ENCODE measurements at places on chromosomes 4 and X.

DNA sequence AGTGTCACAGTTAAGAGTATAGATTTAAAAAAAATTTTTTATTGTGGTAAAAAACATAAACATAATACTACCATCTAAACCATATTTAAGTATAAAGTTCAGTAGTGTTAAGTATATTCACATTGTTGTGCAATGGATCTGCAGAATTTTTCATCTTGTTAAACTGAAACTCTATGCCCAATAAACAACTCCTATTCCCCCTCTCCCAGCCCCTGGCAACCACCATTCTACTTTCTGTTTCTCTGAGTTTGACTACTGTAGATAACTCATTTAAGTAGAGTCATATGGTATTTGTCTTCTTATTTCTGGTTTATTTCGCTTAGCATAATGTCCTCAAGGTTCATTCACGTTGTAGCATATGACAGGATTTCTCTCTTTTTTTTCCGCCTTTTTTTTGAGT is 112.4 kb downstream of the PTTG2 start:
- DNase-seq = peak; percentile 46

DNA sequence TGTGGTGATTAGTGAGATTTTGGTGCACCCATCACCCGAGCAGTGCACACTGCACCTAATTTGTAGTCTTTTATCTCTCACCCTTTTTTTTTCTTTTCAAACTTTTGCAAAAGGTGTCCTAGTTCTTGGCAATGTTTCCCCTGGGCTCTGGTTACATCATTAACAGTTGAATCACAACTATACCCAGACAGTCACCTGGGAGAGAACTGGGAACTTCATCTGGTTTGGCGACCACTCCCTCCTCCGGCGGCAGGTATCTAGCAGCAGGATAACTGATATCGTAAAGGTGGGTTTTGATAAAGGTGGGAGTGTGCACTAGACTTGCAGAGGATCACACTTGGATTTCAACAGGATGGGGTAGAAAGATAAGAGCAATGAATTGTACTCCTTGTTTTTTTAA is 140.5 kb downstream of the CHIC2 start:
- no peak for DNase-seq

- DNase-seq = no peak
Measured at GRCh38 chrX:147559191-147559590, 352.5 kb upstream of the FMR1 start.

GRCh38 chr4:75512386-75513211 is 1.6 kb downstream of the RCHY1 start:
- peak; percentile 79 for DNase-seq

DNA sequence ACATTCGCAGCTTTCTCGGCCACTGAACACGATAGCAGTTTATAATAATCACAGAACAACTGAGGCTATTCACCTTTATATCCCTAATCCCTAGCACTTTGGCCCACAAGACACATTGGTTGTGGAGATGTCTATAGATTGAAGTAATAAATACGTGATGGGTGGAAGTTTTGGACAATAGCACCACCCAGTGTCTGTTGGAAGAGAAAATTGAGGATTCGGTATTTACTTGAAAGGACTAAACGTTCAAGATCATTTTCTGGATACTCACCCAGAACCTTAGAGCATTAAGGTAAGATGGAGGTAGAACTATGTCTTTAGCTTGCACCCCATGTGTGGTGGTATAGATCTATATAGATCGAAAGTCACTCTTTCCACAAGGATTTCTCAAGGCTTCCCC is 787 bp upstream of the TMSB15A start:
- peak; percentile 26 for DNase-seq

DNA sequence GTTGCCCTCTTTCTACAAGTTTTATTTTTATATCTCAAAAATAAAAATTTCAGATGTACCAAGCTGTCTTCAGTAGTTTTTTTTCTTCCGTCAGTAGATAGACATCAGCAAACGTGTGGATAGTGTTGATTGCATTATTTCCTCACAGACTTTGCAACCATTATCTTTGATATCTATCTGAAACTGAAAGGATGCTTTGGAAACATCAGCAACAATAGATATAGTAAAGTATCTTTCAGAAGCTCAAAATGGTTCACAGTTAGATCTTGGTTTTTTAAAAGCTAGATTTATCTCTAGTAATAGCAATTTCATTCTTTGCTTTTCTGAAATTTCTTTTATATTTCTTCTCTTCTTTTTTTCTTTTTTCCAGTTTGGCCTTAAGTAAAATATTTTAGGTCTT is 246.9 kb upstream of the PCDH7 start:
- DNase-seq = no peak

- no peak for DNase-seq
Measured at GRCh38 chr4:149794352-149794751, 21.3 kb downstream of the IQCM start.

DNA sequence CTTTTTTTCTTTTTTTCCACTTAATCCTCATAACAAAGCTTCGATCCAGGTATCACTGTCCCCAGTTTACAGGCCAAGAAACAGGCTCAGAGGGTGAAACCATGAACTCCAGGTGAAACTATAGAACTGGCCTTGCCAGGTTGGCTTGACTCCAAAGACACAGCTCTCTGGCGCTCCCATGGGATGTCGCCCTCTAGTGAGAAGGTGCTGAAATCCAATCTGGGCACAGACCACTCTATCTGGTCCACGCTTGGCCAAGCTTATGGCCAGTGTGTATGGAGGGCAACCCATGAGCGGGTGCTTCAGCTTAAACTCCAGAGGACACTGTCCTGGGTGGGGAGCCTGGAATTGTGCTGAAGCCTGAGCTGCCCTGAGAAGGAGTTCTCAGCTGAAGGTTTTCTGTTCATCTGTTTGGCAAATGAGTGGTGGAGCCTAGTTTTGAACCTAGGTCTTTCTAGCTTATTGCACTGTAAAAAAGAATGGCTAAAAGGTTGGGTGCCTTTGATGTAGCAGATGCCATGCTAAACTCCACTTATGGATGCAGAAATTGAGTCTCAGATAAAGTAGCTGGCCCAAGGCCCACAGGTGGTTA is 70.5 kb downstream of the SEL1L3 start:
- peak; percentile 61 for DNase-seq

DNA sequence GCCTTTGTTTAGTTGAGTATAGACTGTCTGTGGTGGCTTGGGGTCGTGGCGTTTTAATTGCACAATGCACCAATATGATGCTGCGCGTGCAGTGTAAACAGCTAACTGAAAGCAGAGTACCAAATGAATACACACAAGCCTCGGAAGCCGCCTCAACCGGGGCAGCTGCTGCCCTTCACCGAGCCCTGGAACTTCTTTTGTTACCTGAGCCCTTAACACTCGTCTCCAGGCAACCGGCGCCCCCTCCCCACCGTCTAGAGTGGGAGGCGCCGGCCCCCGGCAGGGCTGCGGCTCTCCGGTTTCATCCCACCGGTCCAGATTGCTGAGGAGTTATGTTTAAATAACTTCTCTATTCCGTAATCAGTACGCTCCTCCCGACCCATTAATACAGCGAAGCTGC is 173.2 kb upstream of the TBL1X start:
- DNase-seq = no peak

- no peak for DNase-seq
Measured at GRCh38 chrX:13109817-13110216, 65.4 kb upstream of the FAM9C start.

GRCh38 chrX:65999029-65999562 is 40.8 kb downstream of the VSIG4 start:
- peak; percentile 15 for DNase-seq

DNA sequence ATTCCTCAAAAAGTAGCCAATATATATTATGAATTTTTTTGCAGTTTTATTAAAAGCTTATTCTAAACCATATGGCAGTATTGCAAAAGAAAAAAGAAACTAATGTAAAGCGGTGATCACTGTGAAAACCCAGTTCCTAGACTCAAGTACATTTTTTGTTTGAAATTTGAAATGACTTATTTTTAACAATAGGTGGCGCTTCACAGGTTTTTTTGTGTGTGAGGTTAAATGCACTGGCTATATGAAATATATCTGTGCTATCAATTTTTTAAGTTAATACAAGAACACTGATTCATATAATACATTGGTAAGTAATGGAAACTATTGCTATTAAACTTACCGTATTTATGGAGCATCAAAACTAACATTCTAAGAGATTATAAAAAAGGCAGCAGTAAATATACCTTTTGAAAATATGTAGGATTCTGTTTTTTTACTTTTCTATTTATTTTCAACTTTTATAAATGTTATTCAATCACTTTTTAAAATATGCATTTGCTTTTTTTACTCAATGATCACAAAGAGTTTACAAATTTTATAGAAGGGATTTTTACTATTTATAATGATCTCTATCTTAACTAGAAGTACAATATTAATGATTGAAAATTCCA is 5.6 kb upstream of the SPRY1 start:
- DNase-seq = peak; percentile 44

DNA sequence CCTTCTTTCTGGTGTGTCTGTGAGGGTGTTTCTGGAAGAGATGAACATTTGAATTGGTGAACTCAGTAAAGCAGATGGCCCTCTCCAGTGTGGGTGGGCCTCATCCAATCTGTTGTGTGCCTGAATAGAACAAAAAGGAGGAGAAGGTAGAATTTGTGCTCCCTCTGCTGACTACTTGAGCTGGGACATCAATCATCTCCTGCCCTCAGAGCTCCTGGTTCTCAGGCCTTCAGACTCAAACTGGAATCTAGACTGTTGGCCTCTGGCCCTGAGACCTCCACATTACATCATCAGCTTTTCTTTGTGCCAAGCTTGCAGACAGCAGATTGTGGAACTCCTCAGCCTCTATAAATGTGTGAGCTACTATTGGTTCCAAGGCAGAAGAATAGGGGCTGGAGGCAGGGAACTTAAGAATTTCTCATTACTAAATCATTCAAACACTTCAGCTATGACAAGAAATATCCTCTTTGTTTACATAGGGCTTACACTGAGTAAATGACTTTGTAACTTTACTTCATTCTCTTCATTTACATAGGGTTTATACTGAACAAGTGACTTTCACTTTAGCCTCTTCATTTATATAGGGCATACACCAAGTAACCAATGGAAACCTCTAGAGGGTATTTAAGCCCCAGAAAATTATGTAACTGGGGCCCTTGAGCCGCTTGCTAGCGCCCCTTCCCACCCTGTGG is 86.9 kb upstream of the NWD2 start:
- DNase-seq = no peak

DNA sequence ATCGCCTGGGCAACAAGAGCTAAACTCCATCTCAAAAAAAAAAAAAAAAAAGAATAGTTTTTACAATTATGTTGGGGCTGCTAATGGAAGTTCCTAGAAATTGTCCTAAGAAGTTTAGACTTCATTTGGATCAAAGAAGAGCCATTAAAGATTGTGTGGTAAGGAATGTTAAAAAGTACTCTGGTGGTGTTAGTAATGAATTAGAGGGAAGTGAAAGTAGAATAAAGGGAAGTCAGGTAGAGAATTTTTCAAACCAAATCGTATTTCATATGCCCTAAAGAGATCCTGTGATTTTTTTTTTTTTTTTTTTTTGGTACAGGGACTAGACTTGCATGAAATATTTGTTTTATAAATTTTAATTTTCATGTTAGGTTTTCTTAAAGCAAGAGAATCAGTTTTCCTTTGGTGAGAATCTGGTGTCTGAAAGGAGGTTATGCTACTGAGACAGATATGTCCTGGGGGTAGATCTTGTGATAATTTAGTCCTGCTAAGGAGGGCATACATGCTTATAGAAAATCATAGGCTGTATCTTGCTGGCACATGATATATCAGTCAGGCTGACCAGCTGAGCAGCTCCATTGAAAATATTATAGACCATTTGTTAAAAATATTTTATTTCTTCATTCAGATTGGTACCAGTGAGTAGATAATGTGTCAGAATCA is 10.7 kb downstream of the SEC24B start:
- DNase-seq = no peak

- DNase-seq = no peak
Measured at GRCh38 chr4:154332681-154333421, 158.7 kb downstream of the DCHS2 start.

DNA sequence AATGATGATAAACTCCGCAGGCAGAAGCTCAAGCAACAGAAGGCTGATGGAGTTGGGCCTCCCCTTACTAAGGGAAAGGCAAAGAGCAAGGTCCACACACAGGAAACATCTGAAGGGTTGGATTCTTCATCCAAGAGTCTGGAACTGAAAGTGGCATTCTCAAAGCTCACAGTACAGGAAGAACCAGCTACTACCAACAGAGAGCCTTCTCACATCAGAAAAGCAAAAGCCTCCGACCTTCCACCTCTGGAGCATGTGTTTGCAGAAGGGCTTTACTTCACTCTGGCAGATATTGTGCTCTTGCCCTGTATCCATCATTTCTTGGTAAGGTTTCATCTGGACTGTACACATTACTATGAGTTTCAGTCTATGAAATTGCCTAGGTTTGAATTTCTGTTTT is 10.6 kb downstream of the GSTCD start:
- DNase-seq = no peak

DNA sequence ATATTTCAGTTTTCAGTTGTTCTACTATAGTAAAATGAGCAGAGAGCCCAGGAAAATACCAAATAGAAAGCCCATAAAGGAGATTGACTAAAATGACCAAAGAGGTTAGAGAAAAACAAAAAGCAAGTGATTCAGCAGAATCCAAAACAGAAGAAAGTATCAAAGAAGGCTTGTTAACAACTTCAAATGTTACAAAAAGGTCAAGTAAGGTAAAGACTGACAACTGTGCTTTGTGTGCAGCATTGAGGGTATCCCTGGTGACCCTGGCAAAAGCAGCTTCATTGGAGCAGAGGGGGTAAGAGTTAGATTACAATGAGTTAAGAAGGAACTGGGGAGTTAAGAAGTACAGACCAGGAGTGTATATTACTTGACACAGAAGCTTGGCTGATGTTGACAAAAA is 317.9 kb downstream of the OPHN1 start:
- no peak for DNase-seq

DNA sequence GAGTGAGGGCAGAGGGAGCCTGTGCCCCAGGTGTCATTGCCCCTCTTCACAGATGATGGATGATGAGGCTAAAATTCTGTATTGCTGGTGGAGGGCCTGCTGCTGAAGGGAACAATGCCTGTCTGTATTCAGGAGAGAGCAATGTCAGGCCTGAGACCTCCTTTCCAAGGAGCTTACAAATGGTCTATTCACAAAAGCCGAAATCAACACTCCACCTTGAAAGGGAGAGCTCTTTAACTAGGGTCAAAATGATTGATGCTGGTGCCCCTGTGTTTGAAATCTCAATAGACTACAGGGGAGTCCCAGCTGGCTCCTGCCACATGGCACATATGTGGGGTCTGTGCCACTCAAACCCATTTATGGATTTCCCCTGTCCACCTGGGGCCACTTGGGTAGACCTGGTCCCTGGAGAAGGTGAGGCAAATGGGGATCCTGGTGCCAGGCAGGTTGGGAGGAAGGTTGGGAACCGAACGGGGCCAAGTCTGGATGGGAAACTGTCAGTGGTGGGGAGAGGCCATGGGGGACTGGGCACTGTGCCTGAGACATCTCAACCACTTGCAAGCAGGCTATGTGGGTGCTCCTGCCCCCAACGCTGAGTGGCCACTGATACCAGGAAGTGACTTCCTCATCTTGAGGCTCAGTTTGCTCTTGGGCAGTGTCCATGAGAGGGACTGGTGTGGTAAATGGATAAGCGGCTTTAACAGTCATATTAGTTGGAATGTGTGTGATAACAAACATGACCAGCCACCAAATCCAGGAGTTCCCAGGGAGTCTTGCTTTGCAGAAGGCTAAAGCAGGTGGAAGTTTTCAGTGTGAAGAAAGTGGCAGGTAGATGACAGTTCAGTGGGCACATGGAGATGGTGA is 223.8 kb upstream of the PSAPL1 start:
- DNase-seq = no peak

GRCh38 chr4:168138143-168138542 is 45.8 kb downstream of the ANXA10 start:
- DNase-seq = no peak

Data from NB4 (cell line).